ENCODE measurements at places on chromosomes 5 and 9.

- DNase-seq, result no peak
Measured at GRCh38 chr5:169590602-169591001, 7.0 kb downstream of the SPDL1 start.

DNA sequence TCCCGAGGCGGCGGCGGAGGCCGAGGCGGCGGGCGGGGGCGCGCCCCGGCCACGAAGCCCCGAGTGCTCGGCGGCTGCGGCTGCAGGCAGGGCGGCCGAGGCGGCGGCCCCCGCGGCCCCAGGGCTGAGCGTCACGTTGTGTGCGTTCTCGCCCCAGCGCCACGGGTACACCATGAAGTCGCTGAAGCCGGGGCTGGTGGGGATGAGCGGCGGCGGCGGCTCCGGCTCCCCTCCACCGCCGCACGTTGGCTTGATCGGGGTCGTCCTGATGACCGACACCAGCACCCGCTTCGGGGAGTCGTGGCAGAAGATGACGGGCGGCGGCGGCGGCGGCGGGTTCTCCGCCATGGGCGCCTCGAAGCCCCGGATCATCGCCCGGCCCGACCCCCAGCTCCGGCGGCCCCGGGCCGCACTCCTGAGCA, 498 bp downstream of the ZNF367 start:
- DNase-seq, result no peak

- no peak for DNase-seq
Measured at GRCh38 chr9:132239999-132240840, 78.4 kb downstream of the NTNG2 start.

- DNase-seq, result no peak
Measured at GRCh38 chr5:85648495-85648894, 969.2 kb upstream of the COX7C start.

DNA sequence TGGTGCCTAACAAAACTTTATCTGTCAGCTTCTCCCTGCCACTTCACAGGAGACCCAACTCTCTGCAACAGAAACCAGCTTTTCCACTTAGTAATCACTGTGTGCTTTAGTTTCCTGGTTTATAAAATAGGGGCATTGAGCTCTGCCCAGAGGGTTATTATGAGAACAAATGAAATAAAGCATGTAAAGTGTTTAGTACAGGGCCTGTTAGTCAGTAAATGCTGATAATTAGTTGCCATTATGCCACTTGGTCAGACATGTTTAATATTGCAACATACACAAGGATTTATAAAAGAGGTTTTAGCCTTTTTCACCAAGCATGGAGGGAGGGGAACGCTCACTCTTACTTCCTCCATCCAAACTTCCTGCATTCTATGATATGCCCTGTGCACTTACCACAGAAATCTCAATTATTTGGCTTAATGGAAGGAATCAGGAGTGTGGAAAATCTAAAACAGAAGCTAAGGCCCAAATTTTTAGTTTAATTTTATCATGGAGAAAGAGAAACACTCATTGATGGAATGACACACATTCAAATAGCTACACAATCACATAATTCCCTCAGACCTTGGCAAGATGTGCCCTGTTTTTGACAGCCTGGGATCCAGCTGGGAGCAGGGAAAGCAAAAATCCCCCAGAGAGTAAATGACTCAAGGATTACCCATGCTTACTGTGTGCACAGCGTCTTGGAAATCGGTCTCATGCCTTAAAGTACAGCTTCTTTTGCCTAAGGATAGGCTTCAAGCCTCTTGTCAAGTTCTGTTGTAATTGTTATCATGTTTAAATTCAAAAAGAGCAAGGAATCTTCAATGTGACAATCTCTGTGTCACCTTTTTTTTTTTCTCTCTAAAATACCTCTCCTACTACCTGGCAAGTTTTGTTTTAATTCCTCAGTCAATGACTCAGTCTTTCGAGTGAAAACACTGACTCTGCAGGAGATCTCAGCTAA, 34.0 kb downstream of the ZNF474 start:
- DNase-seq, result no peak

GRCh38 chr9:113775749-113776148, 100.4 kb upstream of the ZNF618 start:
- no peak for DNase-seq

DNA sequence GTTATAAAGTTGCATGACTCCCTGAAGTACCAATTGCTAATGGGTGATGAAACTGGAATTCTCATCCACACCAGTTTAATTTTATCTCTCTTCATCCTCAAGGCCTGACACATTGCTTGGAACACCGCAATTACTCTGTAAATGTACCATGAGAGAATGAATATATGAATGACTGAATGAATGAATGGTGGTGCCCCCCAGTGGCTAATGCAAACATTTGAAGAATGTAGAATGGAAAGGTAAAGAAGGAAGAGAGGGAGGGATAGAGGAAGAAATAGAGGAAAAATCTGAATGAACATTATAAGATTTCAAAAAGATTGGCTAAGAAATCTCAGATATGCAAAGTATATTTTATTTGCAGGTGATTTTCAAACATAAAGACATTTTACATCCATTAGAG, 13.1 kb downstream of the PAPPA start:
- no peak for DNase-seq

DNA sequence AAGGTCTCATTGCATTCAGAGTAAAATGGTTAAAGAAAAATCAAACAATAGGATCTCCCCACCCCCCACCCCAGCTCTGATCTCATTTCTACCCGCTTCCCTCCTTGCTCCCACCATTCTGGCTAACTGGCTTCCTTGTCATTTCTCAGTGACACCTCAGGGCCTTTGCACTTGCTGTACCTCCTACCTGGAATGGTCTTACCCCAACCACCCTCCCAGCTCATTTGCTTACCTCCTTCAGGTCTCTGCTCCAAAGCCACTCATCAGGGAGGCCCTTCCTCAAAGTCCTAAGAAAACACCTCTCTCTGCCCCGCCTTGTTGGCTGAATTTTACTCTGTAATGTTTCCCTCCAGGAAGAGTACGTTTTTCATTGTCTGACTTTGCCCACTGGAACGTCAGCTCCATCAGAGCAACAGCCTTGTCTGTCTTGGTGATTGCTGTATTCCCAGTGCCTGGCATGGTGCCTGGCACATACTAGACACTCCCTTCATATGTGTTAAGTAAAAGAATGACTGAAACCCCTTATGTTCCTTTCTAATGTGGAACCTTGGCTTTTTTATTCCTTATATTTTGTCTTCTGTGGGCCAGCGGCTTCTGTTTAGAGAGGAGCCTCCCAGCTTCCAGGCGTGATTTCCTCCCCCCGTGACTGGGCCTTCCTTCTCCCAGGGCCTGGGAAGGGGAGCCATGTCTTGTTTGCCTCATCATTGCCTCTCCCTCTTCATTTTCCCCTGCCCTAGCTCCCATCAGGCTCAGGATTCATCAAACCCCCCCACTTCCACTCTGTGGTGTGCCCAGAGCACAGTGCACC, 26.9 kb downstream of the NEURL1B start:
- DNase-seq, result no peak

GRCh38 chr5:149632311-149633251, 51.3 kb downstream of the ARHGEF37 start:
- DNase-seq, result peak; percentile 53

GRCh38 chr5:126456217-126456820, 33.1 kb downstream of the GRAMD2B start:
- DNase-seq, result no peak

DNA sequence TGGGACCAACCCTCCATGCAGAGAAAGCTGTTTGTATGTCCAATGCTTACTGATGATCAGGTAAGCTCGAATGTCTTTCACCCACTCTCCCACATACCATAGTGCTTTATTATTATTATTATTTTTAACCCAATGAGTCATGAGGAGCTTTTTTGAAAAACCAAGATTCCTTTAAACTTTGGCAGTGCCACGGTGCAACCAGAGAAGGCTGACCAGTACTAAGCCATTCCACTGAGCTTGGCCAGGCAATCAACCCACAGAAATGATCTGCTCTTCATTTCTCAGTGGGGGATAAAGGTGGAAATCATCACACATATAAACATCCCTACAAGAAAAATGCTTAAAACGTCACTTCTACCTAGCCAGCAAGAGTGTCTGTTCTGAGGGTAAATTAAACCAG, 35.5 kb downstream of the JAKMIP2 start:
- DNase-seq, result no peak

DNA sequence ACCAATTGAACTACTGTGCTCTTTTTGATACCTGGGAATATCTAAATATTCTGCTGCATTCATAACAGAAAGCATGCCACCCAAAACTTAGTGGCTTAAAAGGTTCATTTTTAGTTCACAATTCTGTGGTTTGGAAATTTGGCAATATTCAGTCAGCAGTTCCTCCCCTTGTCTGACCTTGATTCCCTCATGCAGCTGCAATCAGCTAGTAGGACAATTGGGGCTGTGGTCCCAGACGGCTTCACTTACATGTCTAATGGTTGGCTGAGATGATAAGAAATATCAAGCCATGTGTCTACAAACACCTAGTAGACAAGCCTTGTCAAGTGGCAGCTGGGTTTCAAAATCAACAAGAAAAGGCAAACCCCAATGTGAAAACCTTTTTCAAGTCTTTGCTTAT, 51.3 kb downstream of the ANXA1 start:
- no peak for DNase-seq

GRCh38 chr5:9850456-9850855, 220.3 kb upstream of the TAS2R1 start:
- DNase-seq, result no peak

- DNase-seq, result peak; percentile 77
Measured at GRCh38 chr5:81165493-81166119, 67.5 kb upstream of the CKMT2 start.

GRCh38 chr5:96036301-96036700, 74.7 kb upstream of the ELL2 start:
- no peak for DNase-seq

- no peak for DNase-seq
Measured at GRCh38 chr5:104512063-104512825, 949.7 kb upstream of the NUDT12 start.

DNA sequence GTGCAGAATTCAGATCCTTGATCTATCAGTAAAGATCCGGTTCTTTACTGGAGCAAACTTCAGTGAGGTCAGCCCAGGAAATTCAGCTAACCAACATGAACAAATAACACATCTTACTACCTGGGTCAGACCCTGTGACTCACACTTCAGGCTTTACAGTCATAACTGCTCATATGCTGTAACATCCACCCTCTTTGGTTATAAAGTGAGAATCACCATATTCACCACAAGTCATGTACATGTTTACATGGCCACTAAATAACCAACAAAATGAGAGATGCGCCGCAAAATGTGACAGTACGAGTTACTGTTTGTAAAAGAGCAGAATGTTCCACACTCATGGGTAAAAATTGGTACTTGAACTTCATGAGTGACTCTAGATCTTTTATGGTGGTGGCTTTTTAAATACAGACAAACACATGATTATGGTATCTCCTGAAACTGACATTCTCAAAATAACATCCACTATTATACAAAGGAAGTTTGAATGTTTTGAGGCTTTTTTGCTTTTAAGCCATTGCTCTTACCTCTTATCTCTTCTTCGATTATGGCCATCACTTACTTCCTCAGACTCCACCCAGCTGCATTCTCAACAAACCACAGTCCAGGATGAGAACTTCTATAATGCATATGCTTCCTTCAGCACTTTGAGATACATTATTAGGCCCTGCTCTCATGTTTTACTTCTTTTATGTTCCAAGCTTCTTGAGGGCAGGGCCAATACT, 516.6 kb downstream of the RAB3C start:
- no peak for DNase-seq

GRCh38 chr5:74660873-74661272, 20.3 kb upstream of the ENC1 start:
- no peak for DNase-seq

DNA sequence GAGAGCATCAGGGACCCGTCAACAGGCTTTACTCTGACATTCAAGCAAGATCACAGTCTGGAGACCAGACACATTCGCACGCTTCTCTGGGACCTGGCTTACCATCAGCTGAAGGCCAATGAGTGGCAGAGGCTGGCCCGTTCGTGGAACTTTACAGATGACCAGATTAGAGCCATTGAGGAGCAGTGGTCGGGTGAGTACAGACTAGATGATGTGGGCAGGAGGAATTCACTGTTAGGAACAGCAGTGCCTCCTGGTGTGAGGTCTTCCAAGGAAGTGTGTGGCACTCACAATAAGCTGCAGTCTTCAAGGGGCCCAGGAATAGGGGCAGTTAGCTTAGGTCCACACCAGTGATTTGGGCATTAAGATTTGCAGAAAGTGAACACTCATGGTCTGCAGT, 50.4 kb downstream of the POC5 start:
- DNase-seq, result no peak

DNA sequence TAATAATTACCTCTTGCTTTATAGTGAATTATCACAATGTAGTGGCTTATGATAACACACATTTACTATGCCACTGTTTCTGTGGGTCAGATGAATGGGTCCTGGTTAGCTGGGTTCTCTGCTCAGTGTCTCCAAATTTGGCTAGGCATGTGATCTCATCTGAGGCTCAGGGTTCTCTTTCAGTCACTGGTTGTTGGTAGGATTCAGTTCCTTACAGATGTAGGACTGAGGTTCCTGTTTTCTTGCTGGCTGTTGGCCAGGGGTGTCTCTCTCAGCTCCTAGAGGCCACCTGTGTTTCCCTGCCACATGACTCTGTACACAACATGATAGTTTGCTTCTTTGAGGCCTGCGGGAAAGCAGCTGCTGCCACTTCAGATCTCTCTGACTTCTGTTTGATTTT, 7.1 kb downstream of the NFX1 start:
- no peak for DNase-seq

DNA sequence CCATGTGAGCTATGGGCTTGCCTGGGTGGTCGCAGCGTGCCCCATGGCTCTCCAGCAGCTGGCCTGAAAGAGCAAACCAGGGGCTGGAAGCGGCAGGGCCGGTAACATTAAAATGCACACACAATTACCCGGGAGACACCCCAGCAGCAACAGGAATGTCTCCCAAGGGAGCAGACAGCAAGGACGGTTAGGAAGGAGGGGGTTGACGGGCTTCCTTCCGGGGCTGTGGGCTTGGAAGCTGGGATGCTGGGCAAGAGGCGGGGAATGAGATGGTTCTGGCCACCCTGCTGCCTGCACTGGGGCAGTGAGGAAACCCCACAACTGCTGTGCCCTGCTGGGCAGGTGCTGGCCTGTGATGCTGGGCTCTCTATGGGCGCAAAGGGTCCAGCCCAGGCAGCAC, 71.8 kb upstream of the ADAMTS2 start:
- no peak for DNase-seq

- DNase-seq, result no peak
Measured at GRCh38 chr9:103680581-103680980, 413.5 kb upstream of the SMC2 start.

DNA sequence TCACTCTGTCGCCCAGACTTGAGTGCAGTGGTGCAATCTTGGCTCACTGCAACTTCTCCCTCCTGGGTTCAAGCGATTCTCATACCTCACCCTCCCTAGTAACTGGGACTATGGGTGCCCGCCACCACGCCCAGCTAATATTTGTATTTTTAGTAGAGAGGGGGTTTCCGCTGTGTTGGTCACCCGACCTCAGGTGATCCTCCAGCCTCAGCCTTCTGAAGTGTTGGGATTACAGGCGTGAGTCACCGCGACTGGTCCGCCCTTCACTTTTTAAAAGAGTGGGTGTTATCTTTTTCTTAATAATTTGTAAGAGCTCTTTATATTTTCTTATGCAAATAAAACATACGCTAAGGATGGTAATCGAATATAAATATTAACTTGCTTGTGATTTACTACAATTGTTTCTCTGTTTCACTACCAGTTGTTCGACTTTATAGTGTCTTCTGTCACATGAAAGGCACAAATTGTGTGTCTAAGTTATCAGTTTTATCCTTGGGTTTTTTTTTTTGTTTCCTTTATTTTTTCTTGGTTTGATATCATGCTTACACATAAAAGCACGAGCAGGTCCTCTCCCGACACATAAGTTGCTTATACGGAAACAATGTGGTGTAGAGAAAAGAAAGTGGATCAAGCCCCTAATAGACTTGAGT, 1.9 kb upstream of the GPBP1 start:
- no peak for DNase-seq

- DNase-seq, result no peak
Measured at GRCh38 chr9:89791754-89792153, 186.9 kb downstream of the GADD45G start.
